ENCODE measurements at places on chromosomes 4 and X. TPM values are rescaled to one million over a fixed set of nuclear protein-coding genes. Genes with fewer than 3 reads are reported as not detected.

Gene SORCS2
- total RNA-seq = 11.0 TPM

Gene MID1
- total RNA-seq = 10.2 TPM

Gene FRAS1
- 4.2 TPM for total RNA-seq

Gene TEX13B
- total RNA-seq = not detected

Gene NR3C2
- 5.2 TPM for total RNA-seq

Gene TRIML2
- not detected for total RNA-seq

Gene OSTC
- total RNA-seq = 138 TPM

Gene NAP1L2
- total RNA-seq = 2.1 TPM

- no peak for DNase-seq
These were observed 129.4 kb upstream of the TENT5D start for GRCh38 chrX:80290834-80291233.

DNA sequence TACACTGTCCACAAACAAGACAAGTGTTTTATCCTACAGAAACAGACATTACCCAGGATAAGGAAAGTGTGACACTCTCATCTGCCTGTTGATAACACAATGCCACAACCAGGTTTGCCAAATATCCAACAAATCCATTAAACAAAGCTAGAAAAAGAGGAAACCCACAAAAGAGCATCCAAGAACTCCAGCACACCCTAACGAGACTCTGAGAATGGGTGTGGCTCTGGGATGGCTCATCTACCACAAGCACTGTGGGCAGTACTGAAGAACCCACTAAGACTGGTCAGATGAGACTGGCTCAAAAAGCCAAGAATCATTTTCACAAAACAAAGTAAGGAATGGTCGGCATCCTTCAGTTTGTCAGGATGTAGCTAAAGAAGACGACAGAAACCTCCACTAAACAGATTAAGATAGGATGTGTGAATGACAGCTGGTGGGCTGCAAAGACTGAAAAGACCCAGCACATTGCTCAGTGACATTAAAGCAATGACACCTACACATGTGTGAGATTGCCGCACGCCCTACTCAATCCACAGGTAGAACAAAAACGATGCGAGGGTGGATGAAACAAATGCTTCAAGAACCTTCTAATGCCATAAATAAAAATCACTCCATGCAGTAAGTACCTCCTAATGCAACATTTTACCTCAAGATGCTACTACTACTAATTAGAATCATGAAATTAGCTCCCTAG is 14.7 kb downstream of the ATP8A1 start:
- DNase-seq = no peak

DNA sequence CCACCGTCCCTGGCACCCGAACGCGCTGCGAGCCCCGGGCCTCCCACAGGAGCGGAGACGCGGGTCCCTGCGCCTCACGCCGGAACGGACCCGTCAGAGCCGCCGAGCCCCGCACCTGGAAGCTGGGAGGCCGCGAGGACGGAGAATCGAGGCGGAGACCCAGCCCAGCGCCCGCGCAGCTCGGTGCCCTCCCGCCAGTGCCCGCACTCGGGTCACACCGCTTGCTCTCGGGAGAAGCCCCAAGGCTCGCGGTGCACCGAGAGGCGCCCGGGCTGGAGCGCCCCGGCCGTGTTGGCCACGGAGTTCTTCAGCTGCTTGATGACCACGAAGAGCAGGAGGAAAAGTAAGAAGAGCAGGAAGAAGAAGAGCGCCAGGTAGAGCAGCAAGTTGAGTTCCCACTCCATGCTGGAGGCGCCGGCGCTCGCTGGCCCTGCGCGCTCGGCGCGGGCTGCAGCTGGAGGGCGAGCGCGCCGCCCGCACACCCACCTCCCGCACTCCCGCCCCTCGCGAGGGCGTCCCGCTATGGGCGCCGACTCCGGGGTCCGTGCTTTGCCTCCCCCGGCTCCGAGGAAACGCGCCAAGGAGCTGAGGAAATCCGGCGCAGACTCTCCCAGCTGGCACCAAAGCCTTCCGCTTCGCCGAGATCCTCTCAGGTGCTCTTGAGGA is at the start of gene SMIM43:
TSS of gene SMIM43 (minus strand) at position 463 of the 666 bp plus-strand sequence. CDS start at position 404, 59 bp downstream.
- no peak for DNase-seq

DNA sequence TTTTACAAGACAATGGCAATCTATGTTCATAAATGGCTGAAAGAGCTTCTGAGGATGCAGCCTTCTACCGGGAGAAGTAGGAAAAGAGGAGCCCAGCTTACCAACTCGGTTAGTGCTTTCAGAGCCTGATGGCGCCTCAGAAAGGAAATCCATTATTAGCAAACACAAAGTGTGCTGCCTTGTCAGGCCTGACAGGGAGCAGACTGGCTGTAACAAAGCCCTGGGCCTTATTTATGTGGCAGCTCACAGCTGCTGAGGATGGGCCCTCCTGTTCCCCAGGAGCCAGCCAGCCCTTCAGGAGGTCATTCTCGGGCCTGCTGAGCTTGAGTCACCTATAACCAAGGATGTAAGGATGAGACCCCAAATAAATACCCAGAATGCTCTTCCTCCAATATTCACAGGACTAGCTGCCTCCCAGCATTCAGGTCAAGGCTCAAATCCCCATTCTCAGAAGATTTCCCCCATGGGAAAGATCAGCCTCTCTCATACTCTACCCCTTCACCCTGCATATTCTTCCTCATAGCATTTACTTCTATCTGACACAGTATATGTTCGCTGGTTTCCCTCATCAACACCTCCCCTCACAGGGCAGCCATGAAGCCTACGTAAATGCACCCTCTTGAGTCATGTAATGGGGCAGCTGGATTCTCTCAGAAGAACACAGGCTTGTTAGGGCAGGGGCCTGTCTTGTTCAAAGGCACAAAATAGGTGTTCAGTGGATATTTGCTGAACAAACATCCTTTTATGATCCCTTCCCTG is 227.0 kb upstream of the RASGEF1B start:
- no peak for DNase-seq

GRCh38 chr4:111510535-111510934 is 634.7 kb upstream of the FAM241A start:
- DNase-seq = no peak

- peak; percentile 82 for DNase-seq
These were observed 1382.5 kb downstream of the C4orf33 start for GRCh38 chr4:130478406-130478805.

GRCh38 chr4:164866817-164867490 is 10.0 kb upstream of the APELA start:
- no peak for DNase-seq

- DNase-seq = peak; percentile 70
These were observed 115.7 kb upstream of the FAT1 start for GRCh38 chr4:186839122-186840037.

DNA sequence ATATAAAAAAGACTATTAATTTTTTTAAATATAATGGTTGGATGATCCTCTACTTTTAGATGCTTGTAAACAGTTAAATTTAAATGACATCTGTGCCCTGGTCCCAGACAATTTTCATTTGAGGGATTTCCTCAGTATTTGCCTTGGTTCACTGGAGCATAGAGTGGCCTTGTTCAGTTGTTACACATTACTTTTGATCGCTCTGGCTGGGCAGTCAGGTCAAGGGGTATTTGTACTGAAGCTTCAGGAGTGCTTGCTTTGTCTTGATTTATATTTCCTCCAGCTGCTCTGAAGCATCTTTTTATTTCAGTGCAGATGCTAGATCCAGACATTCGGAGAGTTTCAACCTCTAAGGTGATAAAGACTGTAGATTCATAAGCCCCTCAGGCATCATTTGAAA is 50.0 kb downstream of the COMMD8 start:
- peak; percentile 68 for DNase-seq

- peak; percentile 83 for DNase-seq
These were observed 553.3 kb upstream of the MAGEB2 start for GRCh38 chrX:29662101-29662500.

GRCh38 chrX:18577400-18577799 is 94.5 kb downstream of the RS1 start:
- no peak for DNase-seq
